CD4-positive, alpha-beta T cell treated with Interleukin-15 for 1 hour (primary cell): ENCODE measurements at places on chromosomes 4 and X.

- DNase-seq, result no peak
These were observed 48.0 kb upstream of the HDAC8 start for GRCh38 chrX:72620550-72621145.

- DNase-seq, result no peak
These were observed 187.6 kb downstream of the CBR4 start for GRCh38 chr4:168822481-168822880.

DNA sequence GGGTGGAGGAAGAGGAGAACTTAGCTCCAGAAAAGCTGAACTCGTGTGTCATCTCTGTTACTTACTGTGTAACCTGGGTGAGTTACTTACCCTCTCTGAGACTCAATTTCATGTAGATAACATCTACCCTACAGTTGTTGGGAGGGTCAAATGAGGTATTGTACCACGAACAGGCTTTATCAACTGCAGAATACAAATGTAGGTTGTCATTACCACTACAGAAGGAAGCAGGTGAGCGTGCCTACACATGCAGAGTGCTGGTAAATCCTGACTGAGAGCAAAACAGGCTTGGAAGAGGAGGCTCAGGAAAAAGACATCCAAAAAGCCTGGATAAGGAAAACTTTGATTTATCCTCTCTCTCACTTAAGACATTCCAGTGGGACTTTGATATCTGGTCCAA, 7.2 kb downstream of the PIGA start:
- DNase-seq, result no peak

GRCh38 chrX:47499293-47499692, 16.3 kb upstream of the ZNF41 start:
- DNase-seq, result no peak

- no peak for DNase-seq
These were observed 257.7 kb downstream of the ANKRD50 start for GRCh38 chr4:124454772-124455270.

DNA sequence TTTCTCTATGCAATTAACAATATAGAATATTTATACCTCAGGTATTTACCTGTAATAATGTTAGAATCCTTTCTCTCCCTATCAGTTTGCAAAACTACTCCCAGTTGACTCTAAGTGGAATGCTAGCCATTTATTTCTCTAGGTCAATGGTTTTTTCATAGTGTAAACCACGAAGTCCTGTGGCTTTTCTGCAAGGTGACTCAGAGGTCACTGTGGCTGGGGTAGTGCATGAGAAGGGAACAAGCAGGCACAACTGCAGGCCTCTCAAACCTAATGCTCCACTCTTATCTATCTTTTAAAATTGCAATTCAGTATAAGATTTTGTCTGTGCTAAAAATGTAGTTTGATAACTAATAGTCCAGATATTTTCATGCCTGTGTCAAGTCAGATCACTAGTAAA, 159.4 kb downstream of the ANTXR2 start:
- no peak for DNase-seq

DNA sequence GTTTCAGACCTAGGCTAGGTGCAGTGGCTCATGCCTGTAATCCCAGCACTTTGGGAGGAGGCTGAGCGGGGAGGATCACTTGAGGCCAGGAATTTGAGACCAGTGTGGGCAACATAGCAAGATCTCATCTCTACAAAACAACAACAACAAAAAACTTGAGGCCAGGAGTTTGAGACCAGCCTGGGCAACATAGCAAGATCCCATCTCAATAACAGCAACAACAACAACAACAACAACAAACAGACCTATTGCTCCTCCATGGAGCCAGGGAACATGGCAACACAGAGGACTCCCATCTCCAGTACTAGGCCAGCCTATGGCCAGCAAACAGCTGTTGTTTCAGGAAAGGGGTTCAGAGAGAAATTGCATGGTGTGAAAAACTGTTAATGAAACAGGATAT, 43.4 kb downstream of the SLC16A2 start:
- DNase-seq, result no peak

DNA sequence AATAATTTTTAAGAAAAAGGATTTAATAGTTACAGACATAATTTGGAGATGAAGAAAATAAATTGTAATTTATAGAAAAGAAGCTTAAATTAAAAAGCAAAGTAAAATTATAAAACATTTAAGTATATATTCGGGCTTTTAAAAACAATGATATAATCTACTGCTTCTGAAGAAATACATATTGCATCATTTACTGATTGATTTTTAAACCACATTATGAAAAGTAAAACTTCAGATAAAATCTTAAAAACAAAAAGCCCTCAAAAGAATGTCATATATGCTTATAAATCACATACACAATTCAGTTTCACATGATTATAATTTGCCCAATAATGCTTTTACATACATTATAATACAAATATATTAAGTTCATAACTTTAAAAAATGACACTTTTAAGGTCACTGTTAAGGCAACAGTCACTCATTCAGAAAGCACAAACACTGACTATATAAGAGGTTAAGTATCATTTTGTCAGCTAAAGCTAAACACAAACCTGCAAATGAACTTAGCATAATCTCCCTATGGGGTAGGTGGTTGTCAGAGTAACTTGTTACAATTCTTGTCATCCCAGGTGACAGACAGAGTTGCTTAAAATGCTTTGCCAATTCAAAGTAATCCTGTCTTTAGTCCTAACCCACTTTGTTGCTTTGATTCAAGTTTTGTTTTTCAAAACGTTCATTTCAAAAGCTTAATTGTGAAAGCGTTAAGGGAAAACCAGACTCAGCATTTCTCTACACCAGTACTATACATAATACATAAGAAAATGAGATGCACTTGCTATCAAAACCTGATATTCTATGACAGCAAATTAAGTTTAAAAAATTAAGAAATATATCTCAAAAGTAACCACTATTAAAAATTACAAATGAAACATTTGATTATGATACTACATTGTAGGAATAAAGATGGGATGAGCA, 90.6 kb upstream of the MAB21L2 start:
- no peak for DNase-seq

GRCh38 chr4:14844061-14844460, 158.2 kb upstream of the CPEB2 start:
- DNase-seq, result no peak

GRCh38 chrX:37364666-37365065, 15.5 kb downstream of the PRRG1 start:
- no peak for DNase-seq

- peak; percentile 90 for DNase-seq
These were observed 34.6 kb downstream of the NBDY start for GRCh38 chrX:56763556-56764152.

DNA sequence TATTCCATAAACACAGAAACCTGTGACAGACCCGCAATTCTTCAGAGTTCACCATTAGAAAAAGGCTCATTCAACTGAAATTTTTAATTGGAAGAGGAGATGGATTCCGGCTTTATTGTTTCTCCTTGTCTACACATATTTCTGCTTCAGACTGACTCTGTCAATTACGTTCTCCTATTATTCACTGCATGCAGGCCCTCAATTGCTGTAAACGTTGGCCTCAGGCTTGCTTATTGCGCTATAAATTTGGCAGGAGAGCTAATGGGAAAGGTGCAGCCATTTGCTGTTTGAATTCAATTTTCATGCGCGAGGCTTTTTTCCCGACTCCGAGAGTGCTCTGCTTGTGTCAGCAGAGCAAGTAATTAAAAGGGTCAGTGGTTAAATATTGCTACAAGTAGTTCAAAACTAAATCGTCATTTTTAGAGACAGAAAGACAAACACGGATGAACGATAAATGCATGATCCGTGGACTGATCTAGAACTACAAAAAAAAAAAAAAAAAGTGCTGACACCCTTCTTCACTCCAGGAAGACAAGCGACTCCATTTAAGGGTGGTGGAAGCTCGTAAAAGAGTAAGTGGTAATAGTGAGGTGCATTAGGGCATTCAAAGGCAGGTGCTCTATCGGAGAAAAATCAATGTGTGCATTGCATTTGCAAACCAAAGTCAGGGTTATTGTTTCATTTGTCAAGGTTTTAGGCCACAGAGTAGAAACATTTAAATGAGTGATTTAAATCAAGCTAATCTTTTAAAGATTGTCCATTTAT, 841.6 kb upstream of the FRG1 start:
- DNase-seq, result no peak

- no peak for DNase-seq
These were observed 739.4 kb upstream of the TENM3 start for GRCh38 chr4:181503687-181504390.

- DNase-seq, result no peak
These were observed 127.8 kb upstream of the FAT1 start for GRCh38 chr4:186851291-186852072.

DNA sequence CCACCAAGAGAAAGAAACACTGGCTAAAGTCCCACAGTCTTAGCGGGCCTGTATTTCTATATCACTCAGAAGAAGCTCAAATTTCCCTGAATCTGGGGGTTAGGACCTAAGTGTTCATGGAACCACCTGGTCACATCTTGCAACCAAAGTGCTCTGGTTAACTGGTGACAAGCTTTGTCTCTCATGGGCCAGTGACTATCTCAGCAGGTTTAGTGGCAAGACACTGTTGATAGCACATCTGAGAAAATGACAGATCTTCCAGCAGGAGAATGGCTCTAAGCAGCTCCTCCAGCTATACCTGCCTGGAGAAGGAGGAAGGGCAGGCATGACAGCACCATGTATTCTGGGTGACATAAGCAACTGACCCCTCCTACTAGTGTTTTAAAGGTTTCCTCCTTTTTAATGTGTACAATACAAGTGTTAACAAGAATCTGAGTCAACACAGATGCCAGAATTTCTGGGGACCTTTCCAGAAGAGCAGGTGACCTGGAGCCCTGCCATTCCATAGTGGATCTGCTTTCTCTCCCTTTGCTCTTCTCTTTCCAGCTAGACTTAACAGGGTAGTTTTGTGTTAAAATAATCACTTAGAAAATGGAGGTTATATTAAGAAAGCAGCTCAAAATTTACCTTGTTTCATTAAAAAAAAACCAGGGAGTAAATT, 17.3 kb upstream of the QRFPR start:
- DNase-seq, result no peak

GRCh38 chrX:121084903-121085611, 37.6 kb downstream of the GLUD2 start:
- DNase-seq, result no peak

GRCh38 chr4:65089666-65090065, 580.6 kb downstream of the EPHA5 start:
- DNase-seq, result no peak

- no peak for DNase-seq
These were observed at the start of gene GDPD2 for GRCh38 chrX:70422851-70423341. GDPD2 (plus strand) TSS chrX:70423314; CDS start chrX:70424985, 1,671 bp downstream.

DNA sequence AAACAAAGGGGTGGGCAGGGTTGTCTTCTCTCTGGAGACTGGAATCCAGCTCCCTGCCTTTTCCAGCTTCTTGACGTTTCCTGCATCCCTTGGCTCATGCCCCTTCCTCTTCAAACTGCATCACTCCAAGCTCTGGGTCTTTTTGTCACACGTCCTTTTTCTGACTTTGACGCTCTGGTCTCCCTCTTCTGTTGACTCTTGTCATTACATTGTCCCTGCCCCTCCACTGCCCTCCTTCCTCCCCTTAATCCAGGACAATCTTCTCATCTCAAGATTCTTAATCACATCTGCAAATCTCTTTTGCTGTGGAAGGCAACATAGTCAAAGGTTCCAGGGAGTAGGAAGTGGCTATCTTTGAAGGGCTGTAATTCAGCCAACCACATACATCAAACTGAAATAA, 178.3 kb downstream of the TMA16 start:
- DNase-seq, result no peak

GRCh38 chr4:152643153-152644035, 36.4 kb downstream of the TMEM154 start:
- peak; percentile 68 for DNase-seq

GRCh38 chr4:115110191-115111181, 2.9 kb downstream of the NDST4 start:
- DNase-seq, result no peak

DNA sequence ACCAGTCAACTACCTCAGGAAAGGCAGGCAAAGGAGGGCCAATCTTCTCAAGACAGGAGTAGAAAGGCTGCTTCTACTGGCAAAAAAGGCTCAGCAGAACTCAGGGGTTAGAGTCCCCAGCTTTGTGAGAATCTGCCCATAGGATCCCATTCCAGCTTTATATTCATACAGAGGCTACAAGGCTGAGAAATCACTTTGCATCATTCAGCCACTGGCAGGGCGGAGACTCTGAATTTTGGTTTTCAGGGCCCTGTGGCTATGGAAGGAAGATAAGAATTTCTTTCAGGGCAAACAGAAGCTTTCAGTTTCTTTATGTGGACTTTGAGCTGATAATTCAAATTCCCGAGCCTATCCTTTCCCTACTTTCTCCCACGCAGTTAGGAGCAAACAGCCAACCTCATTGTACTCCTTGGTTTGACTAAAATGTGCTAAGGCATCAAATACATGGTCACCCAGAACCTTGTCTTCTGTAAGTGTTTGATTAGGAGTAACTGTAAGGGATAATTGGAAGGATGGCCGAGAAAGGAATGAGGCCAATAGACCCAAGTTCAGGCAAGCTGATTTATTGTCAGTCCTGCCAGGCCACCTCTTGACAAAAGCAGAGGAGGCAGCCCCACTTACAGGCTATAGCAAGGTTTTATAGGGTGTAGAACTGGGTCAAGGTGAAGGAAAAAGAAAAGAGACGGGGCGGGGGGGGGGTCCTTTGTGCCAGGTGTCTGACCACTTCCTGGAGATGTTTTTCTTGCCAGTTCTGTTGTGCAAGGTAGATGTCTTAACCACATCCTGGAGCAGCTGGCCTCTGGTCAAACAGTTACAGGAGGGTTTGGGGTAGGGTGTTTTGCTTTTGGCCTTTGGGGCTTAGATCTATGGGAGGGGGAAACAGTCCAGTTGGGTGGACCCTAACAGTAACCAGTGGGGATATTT, 165.3 kb upstream of the PPP1R2C start:
- peak; percentile 71 for DNase-seq

DNA sequence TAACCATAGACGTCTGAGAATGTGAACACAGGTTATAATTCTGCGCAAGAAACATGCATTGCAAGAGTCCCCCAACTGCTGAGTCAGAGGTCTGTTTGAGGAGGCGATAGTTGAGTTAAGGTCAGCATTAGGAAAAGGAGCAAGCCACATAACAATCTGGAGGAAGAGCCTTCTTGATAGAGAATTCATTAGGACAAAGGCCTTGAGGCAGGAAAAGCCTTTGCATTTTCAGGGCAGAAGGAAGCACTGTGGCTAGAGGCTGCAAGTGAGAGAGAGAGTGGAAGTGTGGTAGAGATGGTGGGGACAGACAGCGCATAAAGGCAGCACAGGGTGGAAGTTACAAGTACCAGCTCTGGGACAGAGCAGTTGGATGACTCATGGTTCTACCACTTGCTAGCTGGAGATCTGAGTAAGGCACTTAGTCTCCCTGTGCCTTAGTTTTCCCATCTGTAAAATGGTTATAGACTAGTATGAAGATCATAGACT, 125.8 kb upstream of the LNX1 start:
- no peak for DNase-seq

DNA sequence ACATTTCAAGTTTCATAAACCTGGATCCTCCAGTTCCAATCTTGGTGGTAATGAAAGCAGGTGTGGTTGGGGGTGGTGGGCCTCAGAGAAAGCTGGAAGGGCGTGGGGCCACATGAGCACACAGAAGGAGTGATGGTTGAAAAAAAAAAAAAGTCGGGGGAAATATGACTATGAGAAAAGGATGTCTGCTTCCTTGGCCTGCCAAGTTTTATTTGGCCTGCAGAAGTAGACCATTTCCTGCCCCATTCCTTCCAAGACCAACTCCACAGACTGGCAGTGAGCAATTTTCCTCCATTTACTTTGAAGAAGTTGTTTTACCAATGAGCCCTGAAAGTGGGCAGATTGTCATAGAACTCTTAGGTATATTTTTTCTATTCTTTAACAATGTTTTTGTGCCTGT, 43.3 kb downstream of the LNX1 start:
- no peak for DNase-seq
